Smooth muscle cell of bladder (primary cell): ENCODE measurements at places on chromosomes 5 and 9. TPM values are rescaled to one million over a fixed set of nuclear protein-coding genes. Genes with fewer than 3 reads are reported as not detected.

The IRF1 gene
- total RNA-seq: 12.3 and 13.8 TPM in 2 replicates

The ARL10 gene
- total RNA-seq: 4.7 and 9.5 TPM in 2 replicates

The INSL4 gene
- total RNA-seq: not detected in 2 replicates

The SLC12A7 gene
- 13.5 and 16.1 TPM in 2 replicates for total RNA-seq

The ASTN2 gene
- 7.1 and 10.4 TPM in 2 replicates for total RNA-seq

The SLC1A1 gene
- 36.4 and 44.4 TPM in 2 replicates for total RNA-seq

The PRRC1 gene
- total RNA-seq: 50.2 and 57.9 TPM in 2 replicates

The TLX3 gene
- total RNA-seq: not detected in 2 replicates

The PCDHB10 gene
- 0.28 and 0.71 TPM in 2 replicates for total RNA-seq

The C5orf63 gene
- total RNA-seq: 1.3 and 3.7 TPM in 2 replicates

The ZNF454 gene
- 1.5 and 2.1 TPM in 2 replicates for total RNA-seq

The HAVCR1 gene
- total RNA-seq: not detected in 2 replicates

The PCDHGC4 gene
- 1.7 TPM in 2 replicates for total RNA-seq

The STK32A gene
- 0.71 and 1.3 TPM in 2 replicates for total RNA-seq

The PCDHB13 gene
- total RNA-seq: 0.28 TPM in 2 replicates

The TXNDC8 gene
- total RNA-seq: not detected in 2 replicates

The MTRR gene
- 23.9 and 25.2 TPM in 2 replicates for total RNA-seq

The HMCN2 gene
- under 0.01 TPM in 2 replicates for total RNA-seq

The SMIM33 gene
- total RNA-seq: not detected in 2 replicates

The C9orf153 gene
- total RNA-seq: 0.18 and 0.43 TPM in 2 replicates

The RHOBTB3 gene
- total RNA-seq: 304 and 322 TPM in 2 replicates

The TEX48 gene
- total RNA-seq: not detected in 2 replicates

The HAND1 gene
- not detected in 2 replicates for total RNA-seq

The RASGEF1C gene
- not detected in 2 replicates for total RNA-seq

The PAEP gene
- total RNA-seq: not detected in 2 replicates

The ABITRAM gene
- total RNA-seq: 3.7 and 5.0 TPM in 2 replicates

The POLE3 gene
- 18.8 and 22.8 TPM in 2 replicates for total RNA-seq

The SPAAR gene
- 0.18 TPM in 1 of 2 replicates, not detected in the other for total RNA-seq

The MSX2 gene
- 1.1 and 4.0 TPM in 2 replicates for total RNA-seq

The GABRA6 gene
- total RNA-seq: not detected in 2 replicates

The OLFM1 gene
- 3.9 and 5.5 TPM in 2 replicates for total RNA-seq

The HRCT1 gene
- total RNA-seq: 0.14 and 0.28 TPM in 2 replicates

The CER1 gene
- not detected in 2 replicates for total RNA-seq

The FAXDC2 gene
- total RNA-seq: 5.1 and 6.0 TPM in 2 replicates

The GFPT2 gene
- total RNA-seq: 36.4 and 66.0 TPM in 2 replicates

The KCNT1 gene
- not detected in 2 replicates for total RNA-seq

The CDH9 gene
- total RNA-seq: 0.18 TPM in 1 of 2 replicates, not detected in the other

The PCDHGA6 gene
- total RNA-seq: 3.0 and 3.2 TPM in 2 replicates

The NCS1 gene
- total RNA-seq: 32.3 and 60.0 TPM in 2 replicates

The BNC2 gene
- total RNA-seq: 27.5 and 27.6 TPM in 2 replicates

The NSA2 gene
- total RNA-seq: 102 and 170 TPM in 2 replicates

The CYFIP2 gene
- 8.1 and 8.8 TPM in 2 replicates for total RNA-seq

The FOXI1 gene
- total RNA-seq: not detected in 2 replicates

The SPATA31D4 gene
- not detected in 2 replicates for total RNA-seq

The GCNT4 gene
- 4.3 and 6.5 TPM in 2 replicates for total RNA-seq

The LIX1 gene
- under 0.01 TPM in 1 of 2 replicates, not detected in the other for total RNA-seq

The PTBP3 gene
- total RNA-seq: 12.8 and 13.0 TPM in 2 replicates

The EXOSC3 gene
- 27.6 and 39.4 TPM in 2 replicates for total RNA-seq

The OMD gene
- not detected in 2 replicates for total RNA-seq

The SOHLH1 gene
- total RNA-seq: not detected in 2 replicates

The GADD45G gene
- total RNA-seq: 1.00 and 1.5 TPM in 2 replicates

The PHF24 gene
- under 0.01 TPM in 1 of 2 replicates, not detected in the other for total RNA-seq

The SPATA9 gene
- total RNA-seq: 0.18 and 0.71 TPM in 2 replicates

The SYNPO gene
- 2.7 and 4.0 TPM in 2 replicates for total RNA-seq
